HS-5 (cell line): ENCODE measurements at places on chromosomes 2 and 18.

DNA sequence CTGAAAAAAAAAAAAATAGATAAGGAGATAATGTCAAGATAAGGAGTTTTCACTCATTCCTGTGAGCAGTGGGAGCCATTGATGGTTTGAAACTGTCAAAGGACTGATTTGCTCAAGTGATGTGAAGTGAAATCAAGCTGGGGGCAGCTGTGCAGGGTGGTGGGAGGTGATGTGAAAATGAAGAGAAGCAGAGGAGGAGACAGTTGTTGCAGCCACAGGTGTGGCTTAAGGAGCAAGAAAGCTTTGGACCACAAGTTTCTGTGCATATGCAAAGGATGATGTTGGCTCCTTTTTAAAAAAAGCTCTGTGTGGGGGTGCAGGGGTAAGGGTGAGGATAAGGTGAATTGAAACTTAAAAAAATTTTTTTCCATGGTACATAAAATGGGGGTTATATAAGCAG is 8.3 kb downstream of the EFR3B start:
- no peak for DNase-seq

DNA sequence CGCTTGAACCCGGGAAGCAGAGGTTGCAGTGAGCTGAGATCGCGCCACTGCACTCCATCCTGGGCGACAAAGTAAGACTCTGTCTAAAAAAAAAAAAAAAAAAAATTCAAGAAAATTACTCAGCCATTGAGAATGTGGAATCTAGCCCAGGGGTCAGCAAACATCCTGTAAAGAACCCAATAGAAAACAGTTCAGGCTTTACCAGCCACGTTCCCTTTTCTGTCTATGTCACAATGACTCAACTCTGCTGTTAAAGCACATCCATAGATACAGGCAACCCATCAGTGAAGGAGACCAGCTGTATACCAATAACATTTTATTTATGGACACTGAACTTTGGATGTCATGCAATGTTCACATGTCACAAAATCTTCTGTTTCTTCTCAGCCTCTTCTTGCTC is 435.6 kb upstream of the GYPC start:
- DNase-seq, result peak; percentile 15

DNA sequence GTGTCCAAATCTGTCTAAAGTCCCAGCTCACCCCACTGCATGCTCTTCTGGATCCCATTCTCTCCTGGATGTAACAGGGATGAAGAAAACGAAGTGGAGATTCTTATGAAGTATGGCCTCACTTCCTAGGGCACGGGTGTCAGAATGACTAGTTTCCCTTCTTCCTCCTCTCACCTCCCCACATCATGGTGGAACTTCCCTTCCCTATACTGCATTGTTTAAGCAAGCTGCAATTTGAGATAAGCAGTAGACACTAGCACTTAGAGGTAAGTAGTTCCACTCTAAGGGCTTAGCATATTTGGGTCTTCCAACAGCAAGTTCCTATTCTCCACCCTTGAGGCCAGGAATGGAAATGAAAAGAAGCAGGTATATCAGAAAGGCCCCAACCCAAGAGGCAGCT is 29.7 kb downstream of the SLC4A5 start:
- DNase-seq, result no peak

- no peak for DNase-seq
These were observed 60.3 kb downstream of the EHBP1 start for GRCh38 chr2:62765619-62766376.

DNA sequence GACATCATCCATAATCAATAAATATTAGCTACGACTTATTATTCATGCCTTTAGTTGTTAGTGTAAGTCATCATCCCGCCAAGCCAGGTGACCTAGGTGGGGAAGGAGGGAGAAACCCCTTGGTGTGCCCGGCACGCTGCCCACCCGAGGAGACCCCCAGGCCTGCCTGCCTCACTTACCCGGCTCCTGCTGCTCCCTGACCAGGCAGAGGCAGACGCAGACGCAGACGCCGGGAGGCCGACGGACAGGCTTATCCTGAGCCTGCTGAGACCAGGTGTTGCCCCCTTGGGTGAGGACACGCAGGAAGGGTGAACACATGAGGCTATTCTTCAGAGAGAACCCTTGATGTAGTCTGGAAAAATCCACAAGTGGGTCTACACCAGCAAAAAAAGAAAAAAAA is 401.8 kb downstream of the GALR1 start:
- DNase-seq, result no peak

DNA sequence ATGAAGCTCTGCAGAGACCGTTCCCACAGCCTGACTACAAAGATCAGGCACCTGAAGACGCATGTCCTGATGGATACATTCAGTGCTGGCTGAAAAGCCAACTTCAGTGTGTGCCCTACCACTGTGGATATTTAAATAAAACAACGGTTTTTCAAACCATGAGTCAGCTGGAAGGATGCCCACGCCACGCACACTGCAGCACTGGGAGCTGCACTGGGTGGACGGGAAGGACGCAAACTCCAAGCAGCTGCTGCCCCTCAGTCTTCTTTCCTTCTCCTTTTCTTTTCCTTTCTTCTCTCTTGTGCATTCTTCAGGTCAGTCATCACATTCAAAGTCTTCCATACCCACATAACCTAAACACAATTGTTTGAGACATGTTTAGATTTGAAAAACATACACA is 7.9 kb downstream of the TMEM18 start:
- no peak for DNase-seq

DNA sequence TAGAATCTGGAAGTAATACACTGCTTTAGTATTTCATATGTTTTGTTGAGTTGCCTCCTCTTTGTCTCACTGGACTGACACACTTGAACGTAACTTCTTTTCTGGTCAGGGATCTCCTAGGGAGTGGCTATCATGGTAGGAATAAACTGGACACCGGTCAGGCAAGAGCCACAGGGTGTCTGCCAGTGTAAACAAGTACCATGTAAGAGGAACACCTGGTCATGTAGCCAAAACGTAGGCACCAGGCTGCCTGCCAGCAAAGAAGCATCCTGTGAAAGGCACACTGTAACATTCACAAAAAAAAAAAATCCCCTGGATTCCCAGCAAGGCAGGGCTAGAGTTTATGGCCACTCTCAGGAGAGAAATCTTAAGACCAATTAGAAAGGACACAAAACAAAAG is 372.8 kb upstream of the RND3 start:
- DNase-seq, result no peak

DNA sequence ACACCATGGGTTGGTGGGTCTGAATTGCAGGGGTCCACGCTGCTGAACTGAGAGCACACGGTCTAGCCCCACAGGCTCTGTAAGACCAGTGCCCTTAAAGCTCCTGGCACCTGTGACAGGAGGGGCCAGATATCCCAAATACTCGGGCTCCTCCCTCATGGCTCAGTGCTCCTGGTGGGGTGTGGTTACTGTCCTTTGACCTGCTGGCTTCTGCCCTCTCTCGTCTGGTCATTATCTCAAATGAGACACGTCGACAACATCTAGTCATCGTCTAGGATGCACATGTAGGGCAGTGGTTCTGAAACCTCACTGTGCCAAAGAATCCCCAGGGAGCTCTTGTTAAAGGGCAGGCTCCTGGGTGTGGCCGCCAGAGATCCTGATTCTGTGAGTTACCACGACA is 258.4 kb downstream of the LOXHD1 start:
- no peak for DNase-seq

- no peak for DNase-seq
These were observed 278.0 kb upstream of the MGAT5 start for GRCh38 chr2:133975676-133976428.

- no peak for DNase-seq
These were observed 18.8 kb upstream of the MRPL33 start for GRCh38 chr2:27752551-27753237.

GRCh38 chr18:78739882-78740677 is 239.5 kb upstream of the SALL3 start:
- DNase-seq, result no peak

DNA sequence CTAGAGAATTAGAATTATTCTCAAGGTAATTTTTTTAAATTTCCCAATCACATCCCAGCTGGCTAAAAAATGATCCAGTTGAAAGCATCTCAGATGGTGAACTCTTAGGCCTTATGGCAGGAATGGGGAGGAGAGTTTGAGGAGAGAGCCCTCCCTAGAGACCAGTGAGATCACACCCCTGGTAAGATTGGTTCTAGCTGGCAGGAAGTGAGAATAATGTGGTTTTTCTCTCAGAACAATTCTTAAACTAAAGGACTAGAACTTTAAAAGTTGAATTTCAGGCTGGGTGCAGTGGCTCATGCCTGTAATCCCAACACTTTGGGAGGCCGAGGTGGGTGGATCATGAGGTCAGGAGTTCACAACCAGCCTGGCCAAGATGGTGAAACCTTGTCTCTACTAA is 120.2 kb downstream of the MYO3B start:
- DNase-seq, result no peak
